Stimulated activated CD4-positive, alpha-beta T cell treated with anti-CD3 and anti-CD28 coated beads, Interleukin-1b, Interleukin-23, amount 100 ng/mL, for 4 hours (primary cell): ENCODE measurements at places on chromosomes 13 and 19.
A peak's percentile ranks its signal among the peaks of the same experiment; 100 is the strongest.

- DNase-seq = no peak
Observed at GRCh38 chr13:50162567-50162966, 147.3 kb downstream of the KCNRG start.

GRCh38 chr13:104586051-104586746 is 1520.0 kb upstream of the SLC10A2 start:
- no peak for DNase-seq

DNA sequence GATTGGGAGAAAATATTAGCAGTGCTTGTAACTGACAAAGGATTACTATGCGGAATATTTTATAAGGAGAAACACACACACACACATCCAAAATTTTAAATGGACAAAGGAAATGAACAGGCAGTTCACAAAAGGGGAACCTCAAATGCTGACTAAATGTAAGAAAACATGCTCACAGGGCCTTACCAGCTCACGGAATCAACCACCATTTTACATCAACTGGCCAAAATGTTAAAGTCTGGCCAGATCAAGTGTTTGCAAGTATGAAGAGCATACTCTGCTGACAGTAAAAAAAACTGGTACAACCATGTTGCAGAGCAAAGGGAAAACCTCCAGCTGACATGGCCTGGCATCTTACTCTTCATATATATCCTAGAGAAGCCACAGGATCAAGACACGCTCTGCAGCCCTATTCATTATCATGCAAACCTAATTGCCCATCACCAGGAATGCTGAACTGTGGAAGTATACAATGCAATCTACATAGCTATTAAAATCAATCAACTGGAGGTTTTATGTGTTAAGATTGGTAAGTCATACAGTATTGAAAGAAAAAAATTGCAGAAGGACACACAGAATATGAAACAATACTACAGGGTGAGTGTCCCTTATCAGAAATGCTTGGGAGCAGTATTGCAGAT is 124.4 kb downstream of the RNF17 start:
- no peak for DNase-seq

DNA sequence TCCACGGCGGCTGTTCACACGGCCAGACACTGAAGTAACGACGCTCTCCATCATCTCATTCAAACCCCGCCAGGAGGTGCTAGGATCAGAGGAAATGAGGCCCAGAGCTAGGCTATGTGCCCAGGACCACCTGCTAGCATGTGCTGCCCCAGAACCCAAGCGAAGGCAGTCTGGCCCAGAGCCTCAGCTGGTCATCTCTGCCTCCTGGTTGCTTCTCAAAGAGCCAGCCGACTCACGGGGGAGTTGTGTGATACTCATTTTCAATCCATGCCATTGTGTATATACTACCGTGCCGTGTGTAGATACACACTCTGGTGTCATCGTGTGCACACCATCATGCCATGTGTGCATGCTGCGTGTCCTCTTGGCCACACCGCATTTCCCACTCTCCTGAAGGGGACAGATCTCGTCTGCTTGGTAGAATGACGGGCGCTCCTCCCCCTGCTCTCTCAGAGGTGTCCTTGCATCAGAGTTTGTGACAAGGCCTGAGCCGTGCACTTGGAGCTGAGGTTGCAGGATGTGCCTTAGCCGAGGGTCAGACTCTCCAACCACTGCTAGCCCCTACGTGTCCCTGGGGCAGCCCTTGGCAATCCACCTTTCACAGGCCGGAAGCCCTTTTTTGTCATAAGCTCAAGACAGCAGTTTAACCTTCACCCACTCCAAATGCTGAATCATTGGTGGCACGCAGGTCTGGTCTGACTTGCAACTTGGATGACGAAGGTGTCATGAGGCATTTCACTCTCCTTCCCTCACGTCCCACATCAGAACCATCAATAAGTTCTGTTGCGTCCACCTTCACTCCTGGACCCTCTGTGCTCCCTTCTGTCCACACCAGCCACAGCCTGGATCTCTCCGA is 130.4 kb downstream of the CRYL1 start:
- no peak for DNase-seq

DNA sequence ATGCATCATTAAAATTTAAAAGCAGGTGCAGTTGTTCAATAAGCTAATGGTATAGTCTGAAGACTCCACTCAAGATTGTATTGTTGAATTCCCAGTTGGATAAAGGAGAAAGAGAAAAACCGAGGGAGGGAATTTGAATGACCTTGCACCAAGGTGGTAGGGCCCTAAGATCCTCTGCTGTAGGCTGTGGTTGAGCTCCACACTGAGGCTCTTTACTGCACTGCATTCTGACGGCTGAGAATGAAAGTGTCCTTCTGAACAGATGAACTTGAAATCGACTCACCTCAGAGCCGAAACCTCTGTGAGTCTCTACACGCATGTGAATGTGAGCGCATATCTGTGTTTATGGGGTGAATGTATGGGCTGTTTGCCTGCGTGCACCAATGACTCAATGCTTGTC is 388.9 kb upstream of the DACH1 start:
- no peak for DNase-seq

GRCh38 chr19:862581-863314 is 3.3 kb downstream of the CFD start:
- DNase-seq = peak; percentile 65

DNA sequence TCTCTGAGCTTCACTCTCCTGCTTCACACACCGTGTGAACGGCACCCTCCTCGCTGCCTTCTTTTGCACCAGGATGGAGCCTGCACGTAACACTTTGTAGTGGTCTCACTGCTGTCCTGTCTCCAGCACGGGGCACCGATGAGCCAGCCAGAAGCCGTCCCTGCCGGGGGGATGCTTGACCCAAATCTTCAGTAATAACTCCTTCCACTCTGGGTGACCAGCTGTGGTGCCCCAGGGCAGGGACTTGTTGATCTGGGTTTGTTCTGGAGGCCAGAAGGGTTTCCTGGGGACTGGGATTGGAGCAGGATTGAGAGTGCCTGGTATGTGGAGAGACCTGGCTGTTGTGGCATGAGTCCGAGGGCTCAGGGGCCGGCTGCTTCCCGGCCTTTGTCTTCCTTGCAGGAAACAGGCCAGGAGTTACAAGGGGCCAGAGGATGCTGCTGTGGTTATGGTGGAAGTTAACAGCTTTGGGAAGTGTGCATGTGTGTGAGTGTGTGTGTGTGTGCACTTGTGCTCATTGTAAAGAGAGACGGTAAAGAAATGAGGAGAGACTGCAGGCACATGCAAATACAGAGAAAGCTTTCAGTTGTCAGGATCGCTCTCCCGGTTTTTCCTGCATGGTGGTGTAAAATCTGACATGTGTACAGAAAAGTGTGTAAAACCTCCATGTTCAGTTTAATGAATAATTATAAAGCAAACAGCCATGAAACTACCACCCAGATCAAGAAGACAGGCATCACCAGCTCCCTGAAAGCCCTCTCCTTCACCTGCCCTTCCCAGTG is 18.9 kb downstream of the PAK4 start:
- DNase-seq = no peak

DNA sequence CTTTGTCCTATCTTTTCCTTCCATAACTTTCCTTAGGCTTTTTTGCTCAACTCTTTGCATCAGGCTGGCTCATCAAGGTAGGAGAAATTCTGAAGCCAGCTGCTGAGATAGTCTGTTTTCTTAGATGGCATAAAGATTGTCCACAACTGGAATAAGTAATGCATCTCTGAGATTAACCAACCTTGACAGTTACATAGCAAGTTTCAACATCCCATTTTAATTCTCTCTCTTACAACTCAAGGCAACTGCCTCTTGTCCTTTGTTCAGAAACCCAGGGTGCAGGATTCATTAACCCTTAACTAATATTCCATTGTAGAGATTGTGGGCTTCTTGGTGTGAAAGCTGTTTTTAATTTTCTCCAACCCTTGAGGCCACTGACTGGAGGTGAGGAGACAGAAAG is 239.2 kb downstream of the LACC1 start:
- DNase-seq = no peak

DNA sequence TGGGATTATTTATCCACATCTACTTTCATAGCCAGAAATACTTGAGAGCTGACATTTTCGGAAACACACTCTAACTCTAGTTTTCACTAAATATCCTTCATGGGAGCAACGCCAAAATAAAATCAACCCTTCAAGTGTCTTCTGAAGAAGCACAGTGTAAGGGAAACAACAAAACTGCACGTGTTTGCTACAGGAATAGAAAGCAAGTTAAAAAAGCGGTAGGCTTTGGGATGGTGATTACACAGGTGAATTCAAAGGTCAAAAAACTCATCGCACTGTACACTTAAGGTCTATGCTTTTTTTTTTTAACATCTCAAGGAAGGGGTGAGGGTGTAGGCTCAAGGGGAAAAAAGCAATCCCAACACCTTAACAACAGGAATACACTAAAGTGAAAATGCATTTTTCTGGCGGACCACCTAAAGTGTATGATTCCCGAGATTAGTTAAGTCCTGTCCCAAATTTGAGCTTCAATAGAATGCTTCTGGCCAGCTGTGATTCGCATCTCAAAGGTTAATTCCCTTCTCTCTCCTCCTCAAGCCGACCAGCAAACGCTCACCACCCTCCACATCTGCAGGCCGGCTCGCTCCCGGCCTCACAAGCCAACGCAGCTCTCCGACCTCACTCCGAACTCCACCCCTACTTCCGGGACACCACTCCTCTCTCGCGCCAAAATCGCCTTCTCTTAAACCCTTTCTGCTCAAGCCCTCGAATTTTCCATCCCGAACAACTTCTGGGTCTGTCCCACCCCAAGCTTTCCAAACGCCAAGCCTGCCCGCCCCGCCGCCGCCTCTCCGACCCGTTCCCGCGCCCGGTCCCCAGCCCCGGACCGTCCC is 1.1 kb downstream of the ARGLU1 start:
- no peak for DNase-seq

- DNase-seq = no peak
Observed at GRCh38 chr19:22901431-22902130, 69.5 kb downstream of the ZNF723 start.

GRCh38 chr13:40123962-40124632 is 468.6 kb downstream of the COG6 start:
- no peak for DNase-seq

DNA sequence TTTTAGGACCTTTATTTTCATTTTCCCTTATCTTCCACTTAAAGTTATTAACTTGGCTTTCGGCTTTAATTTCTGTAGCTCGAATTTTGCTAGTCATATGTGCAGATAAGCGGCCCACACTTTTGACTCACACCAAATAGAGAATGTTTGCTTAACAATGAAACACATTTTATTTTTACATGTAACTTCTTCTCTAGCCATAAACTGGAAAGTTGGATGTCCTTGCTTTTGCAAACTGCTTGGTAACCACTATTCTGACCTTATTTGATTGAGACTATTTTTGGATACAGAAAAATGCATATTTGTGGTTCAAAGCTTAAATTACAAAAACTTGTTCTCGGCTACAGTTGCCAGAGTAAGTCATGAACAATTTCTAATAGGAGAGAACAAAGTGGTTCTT is 600.0 kb downstream of the KCTD12 start:
- DNase-seq = no peak

DNA sequence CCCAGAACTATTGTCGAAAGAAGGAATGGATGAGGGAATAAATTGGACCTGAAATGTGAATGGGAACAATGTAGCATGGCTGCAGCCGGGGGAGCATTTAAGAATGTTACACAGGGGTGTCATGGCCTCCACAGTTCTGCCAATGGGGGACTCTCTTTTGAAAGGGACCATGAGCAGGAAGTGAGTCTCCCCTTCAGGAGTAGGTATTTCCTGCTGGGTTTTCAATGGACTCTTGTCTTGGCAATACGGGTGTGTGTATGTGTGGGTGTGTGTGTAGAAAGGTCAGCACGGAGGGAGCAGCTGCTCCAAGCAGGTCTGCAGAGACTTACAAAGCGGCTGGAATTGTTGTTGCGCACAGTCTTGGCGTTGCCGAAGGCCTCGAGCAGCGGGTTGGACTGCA is 24.4 kb downstream of the MYO1F start:
- no peak for DNase-seq

DNA sequence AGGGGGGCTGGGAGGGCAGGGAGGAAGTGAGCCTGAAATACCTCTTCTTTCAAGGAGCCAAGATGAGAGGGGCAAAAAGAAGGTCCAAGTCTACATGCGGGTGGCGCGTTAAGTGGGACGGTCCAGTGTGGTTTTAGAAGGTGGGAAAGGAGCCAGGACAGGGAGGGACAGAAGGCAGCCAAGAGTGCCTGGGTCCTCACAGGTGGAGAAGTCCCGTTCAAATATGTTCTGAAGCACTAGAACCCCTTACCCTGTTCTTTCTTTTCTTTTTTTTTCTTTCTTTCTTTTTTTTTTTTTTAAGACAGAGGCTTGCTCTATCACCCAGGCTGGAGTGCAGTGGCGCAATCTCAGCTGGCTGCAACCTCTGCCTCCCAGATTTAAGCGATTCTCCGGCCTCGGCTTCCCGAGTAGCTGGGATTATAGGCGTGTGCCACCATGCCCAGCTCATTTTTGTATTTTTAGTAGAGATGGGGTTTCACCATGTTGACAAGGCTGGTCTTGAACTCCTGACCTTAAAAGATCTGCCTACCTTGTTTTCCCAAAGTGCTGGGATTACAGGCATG is 7.4 kb downstream of the CAMSAP3 start:
- DNase-seq = no peak

DNA sequence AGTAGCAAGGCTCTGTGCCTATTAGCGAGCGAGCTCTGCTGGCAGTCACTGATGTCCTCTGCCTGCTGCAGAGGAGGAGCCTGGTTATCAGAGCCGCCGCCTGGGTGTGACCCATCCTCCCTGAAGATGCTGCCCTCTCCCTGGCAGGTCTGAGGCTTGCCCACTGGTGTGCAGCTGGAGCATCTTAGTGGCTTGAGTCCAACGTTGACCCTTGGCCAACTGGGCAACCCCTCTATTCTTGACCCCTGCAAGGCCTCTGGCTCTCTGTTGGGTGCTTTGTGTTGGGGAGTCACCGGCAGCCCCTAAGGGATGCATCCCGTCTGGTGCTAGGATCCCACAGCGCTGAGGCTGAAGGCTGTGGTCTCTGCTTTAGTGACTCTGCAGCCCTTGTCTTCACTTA is 277.9 kb upstream of the SOX1 start:
- no peak for DNase-seq

DNA sequence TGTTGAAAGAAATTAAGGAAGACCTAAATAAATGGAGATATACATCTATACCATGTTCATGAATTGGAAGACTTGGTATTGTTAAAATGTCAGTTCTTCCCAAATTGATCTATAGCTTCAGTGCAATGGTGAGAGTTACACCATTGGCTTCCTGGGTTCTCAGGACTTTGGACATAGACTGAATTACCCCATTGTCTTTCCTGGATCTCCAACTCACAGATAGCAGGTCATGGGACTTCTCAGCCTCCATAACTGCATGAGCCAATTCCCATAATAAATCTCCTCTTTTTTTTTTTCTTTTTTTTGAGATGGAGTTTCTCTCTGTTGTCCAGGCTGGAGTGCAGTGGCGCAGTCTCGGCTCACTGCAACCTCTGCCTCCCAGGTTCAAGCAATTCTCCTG is 38.7 kb downstream of the CCNE1 start:
- no peak for DNase-seq

GRCh38 chr13:33318037-33318436 is 32.5 kb upstream of the STARD13 start:
- DNase-seq = no peak
